NCI-H1436 (cell line): ENCODE measurements at places on chromosomes 2 and 18.

DNA sequence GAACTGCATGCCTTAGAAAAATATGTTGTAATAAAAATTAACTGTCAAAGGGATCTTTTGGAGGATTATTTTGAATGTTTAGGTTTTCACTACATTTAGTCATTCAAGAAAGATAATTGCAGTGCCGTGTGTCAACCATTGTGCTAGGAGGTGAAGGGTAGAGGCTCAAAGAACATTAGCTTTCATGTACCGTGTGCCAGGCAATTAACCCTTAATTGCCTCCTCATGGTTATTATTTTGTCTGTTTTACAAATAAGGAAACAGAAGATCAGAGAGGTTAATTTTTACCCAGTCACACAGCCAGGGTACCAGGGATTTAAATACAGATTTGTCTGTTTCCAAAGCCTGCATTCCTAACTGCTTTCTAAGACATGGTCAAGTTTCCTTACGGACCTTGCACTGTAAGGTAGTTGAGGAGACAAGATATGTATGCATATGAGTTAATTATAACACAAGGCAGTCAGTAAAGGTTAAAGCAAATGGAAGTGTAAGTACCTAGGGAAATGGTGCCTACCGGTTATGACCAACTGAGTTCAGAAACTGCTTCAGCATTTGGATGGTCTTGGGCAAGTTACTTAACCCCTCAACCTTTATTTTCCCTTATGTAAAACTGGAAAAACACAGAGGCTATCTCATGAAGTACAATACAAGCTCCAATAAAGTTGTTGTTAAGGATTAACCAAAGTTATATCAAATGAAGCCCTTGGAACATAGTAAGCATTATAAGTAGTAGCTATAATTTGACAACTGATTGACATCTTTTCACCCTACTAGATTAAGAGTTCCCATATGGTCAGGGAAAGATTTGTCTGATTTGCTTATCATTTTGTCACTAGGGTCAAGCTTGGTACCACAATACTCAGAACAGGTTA, 434.9 kb downstream of the MBD2 start:
- peak; percentile 52 for DNase-seq

GRCh38 chr18:58808349-58808748, 56.3 kb upstream of the ZNF532 start:
- DNase-seq, result no peak

DNA sequence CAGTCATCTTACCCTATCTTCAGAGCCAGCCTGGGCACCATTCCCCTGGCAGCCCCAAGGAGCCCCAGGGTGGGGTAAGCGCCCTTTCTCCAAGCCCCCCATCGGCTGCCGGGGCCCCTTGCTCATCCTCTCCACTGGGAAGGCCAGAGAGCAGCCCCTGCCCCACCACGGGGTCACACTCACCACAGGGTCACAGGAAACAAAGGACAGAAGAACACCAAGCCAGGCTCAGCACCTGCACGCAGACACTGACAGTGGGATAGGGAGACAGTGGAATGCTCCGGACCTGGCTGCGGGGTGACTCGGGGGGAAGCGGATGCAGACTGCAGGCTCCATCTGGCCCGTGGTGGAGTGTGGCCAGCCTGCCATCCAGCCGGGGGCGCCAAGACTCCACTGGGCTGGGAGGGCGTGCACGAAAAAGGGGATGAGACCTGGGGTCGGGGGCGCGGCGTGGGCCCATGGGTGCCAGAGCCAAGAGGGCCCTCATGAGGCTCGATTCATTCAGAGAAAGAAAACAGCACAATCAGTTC, 21.1 kb downstream of the HDAC4 start:
- DNase-seq, result no peak

- no peak for DNase-seq
These were observed 737.5 kb downstream of the SATB2 start for GRCh38 chr2:198720266-198720665.

- DNase-seq, result no peak
These were observed 3.3 kb upstream of the CCBE1 start for GRCh38 chr18:59700535-59700967.

GRCh38 chr2:154507186-154507585, 191.3 kb upstream of the KCNJ3 start:
- DNase-seq, result no peak

- DNase-seq, result no peak
These were observed 57.1 kb upstream of the CD302 start for GRCh38 chr2:159855143-159855542.

DNA sequence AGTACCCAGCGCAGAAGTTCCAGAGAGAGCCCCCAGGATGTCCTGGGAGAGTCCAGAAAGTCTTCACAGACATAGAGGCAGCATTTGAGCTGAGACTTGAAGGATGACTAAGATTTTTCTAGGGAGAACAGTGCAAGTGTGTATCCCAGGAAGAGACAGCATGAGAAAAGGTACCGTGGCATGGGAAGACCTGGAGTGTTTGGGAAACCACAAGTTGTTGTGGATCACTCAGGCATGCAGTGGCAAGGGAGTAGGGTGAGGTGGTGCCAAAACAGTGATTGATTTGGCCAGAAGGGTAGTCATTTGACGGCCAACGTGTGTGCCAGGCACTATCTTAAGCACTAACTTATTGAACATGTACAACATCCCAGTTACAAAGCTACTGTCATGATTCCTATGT, 24.5 kb upstream of the KCNK3 start:
- DNase-seq, result no peak

DNA sequence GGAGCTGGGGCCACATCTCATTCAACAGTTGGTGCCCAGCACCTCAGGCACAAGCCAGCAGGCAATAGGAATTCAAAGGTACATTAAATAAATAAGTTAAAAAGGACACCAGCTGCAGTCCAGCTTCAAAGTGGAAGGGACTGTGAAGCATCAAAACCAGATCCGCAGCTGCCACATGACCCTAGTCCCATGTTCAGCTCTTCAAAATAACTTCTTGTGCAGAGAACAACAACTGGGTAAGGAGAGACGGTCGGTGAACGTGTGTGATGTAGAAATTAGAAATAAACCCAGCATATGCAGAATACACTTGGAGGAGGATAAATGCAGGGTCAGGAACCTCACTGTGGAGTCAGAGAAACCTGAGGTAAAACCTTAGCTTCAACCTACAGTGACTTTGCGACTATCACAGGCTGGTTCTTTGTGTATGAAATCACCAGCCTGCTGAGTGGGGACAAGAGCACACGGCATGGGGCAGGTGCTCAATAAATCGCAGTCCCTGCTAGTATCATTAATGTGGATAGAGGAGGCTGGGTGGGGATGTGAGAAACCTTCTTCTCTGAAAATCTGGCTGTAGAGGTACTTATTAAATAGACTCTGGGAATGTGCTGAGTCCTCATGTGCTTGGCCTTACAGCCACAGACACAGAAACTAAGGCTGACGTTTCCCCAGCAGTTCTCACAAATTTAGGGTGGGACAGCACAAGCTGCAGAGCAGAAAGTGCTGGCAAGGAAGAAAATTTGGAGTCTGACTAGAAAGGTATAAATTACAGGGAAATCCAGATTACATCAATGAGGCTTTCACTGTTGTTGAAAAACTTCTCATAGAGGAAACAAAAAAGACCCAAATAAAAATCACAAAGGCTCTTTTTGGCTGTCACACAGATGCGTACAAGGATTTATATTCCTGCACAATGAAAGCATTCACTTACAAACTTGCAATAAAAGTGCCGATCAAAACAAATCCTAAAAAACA, 20.7 kb downstream of the FBXO15 start:
- DNase-seq, result no peak

- DNase-seq, result no peak
These were observed 2.7 kb downstream of the CCDC88A start for GRCh38 chr2:55416786-55417568.

DNA sequence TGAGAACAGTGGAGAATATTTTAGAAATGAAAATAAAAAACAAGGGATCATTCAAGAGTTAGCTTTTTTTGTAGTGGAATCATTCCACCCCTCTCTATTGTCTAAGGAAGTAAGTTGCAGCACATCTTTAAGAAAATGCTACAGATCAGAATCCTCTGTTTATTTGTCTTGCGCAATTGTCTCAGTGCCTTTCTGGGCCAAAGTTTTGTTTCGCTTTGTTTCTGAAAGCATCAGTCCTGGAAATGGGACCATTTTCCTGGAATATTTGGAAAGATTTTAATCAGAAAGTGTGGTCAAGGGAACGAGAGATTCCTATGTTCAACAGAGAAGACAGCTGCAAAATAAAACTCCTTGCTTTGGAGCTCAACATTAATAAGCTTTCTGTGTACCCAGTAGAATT, 74.0 kb downstream of the NRXN1 start:
- DNase-seq, result no peak

DNA sequence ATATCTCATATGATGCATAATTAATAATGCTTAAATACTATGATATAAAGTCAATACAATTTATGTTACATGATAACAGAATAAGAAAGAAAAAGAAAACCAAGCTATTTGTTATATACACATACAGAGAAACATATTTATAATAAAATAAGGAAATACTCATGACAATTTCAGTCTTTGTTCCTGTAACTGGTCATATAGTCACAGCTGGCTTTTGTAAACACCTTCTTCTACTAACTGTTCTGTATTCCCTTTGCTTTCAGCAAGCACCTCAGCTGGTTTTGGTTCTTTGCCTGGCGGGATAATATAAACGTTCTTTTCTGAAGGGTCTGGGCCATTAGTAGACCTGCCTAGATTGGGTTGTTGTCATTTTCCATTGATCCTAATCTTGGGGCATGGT, 158.5 kb downstream of the COPS8 start:
- no peak for DNase-seq

- DNase-seq, result no peak
These were observed 47.9 kb downstream of the TRPM8 start for GRCh38 chr2:233965032-233965603.

DNA sequence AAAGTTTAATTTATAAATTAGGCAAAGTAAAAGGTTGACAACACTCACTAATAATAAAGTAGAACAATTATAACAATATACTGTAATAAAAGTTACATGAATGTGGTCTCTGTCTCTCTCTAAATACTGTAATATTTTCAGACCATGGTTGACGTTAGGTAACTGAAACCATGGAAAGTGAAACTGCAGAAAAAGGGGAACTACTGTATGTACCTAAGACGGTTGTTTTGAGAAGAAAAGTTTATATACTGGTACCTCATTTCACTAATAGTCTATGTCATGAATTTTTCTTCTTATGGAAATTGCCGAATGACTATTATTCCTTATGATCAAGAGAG, 166.7 kb upstream of the ZNF521 start:
- DNase-seq, result no peak

- peak; percentile 41 for DNase-seq
These were observed 439 bp upstream of the PLEKHH2 start for GRCh38 chr2:43636621-43637020.

GRCh38 chr2:218022131-218022850, 19.5 kb upstream of the TNS1 start:
- no peak for DNase-seq

DNA sequence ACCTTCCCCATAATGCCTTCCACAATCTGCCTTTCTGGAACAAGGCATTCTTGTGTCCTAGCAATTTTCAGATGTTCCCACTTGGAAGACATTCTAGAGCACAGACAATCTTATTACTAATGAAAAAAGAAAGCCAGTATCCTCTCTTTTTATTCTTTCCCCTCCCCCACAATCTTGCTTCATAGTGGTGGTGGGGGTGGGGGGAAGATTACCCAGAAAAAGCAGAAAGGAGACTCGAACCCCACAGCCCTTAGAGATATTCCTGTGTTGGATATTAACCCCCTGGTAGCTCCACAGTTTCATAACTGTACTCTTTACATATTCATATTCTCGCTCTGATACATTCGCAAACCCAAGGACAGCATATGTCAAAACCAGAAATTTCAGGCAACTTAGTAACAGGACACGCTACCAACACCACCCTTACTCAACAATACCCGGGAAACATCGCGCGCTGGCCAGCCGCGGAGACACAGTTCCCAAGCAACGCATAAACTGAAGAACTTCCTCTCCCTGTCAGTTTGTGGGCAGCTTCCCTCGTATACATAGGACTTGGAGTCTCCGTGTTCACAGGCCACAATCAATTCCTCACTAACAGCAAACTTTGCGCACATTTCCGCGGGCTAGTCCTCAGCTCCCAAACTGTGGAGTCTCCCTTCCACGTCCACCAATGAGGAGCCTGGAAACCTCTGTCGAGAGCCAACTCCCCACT, 793 bp downstream of the NR4A2 start:
- DNase-seq, result peak; percentile 6

GRCh38 chr2:49044350-49045079, 109.8 kb downstream of the FSHR start:
- DNase-seq, result peak; percentile 77

DNA sequence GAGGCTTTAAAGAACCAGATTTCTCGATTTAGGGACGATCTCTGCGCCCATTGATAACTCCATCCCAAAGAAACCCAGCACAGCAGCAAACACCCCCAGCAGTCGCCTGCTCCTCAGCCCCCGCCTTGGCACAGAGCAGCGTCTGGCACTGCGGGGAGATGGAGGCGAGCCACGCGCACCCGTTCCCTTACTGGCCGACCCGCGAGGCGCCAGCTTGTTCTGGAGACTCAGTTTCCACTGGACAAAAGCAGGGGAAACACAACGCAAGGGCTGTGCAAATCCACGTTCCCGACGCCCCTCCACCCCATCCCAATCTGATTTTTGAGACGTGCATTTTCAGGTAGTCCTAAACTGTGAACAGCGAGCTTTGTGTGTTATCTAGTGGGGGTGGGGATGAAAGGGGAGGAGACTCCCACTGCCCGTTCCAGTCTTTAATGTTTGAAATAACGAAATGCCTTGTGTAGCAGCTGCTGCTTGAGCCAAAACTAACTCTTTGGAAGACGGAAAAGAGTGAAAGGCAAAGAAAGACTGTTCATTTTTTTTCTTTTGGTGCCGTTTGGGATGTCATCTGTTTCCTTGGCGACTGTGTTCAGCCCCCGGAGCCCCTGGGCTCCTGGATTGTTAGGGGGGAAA, 143.2 kb downstream of the MEIS1 start:
- DNase-seq, result no peak

- no peak for DNase-seq
These were observed 68.3 kb downstream of the TET3 start for GRCh38 chr2:74052732-74053710.
